ENCODE measurements at places on chromosomes 12 and 14.
A peak's percentile ranks its signal among the peaks of the same experiment; 100 is the strongest.

- DNase-seq = no peak
These were observed 76.6 kb downstream of the HSPB8 start for GRCh38 chr12:119255314-119255713.

DNA sequence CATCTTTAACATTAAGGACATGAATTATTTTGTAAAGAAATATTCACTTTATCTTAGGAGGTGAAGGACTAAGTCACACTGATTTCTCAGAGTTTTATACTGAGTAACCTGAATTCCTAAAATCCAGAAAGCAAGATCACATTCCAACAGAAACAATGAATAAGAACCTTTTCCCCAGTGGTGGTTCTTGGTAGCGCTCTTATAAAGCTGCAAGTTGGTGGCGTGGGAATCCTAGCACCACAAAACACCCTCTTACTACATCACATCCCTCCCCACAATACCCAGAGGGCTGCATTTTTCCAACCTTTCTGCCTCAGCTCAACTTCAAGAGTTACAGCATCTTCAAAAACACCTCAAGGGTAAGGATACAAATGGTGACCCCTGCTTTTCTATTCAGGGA, 44.0 kb upstream of the SMUG1 start:
- DNase-seq = no peak

GRCh38 chr12:113002155-113002554, 23.8 kb downstream of the OAS2 start:
- no peak for DNase-seq

DNA sequence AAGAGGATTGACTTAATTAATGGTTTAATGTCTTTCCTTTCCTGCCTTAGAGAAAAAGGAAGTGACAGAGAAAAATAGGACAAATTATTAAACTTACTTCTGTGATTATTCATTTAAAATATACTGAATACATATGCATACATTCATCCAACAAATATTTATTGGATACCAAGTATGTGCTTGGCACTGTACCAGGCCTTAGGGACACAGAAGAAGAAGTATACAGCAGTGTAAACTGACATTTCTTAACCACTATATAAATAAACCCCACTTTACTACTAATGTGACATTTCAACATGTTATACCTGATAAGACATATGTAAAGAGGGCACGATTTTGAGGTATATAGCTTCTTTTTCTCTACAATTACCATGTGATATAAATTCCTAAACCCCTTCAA, 53.6 kb downstream of the ERO1A start:
- DNase-seq = no peak

DNA sequence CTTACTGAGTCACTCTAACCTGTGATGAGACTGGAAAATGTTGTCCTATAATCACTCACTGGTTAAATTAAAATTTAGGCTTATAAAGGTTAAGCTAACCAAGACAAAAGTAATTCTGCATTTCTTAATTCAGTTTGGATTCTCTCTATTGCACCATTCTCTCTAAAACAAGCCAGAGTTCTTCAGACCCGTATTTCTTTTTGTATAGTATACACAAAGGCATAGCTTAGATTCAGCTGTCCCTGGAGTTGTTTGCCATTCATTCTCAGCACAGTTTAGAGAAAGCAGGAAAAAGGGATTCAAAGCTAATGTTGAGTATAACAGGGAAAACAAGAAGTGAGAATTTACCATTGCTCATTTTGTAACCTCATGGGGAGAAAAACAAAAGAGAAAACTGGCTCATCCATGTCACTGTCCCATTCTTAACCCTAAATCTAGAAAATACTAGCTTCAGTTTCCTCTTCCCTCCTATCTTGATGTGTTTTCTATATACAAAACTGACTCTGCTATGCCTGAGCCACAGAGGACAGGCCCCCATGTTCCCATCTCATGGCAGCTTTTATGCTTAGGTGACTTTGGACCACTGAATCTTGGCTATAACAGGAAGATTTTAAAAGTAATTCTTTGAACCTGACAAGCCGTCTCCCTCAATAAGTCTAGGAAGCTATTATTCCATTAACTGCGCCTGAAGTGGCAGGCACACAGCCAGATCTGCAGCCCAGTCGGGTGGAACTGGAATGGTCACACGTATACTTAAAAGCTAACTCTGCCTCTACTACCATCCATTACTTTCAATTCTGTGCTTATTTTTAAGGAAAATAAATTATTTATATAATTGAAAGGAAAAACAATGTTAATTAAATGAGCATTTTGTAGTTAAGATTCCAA, 7.0 kb downstream of the AREL1 start:
- DNase-seq = no peak

DNA sequence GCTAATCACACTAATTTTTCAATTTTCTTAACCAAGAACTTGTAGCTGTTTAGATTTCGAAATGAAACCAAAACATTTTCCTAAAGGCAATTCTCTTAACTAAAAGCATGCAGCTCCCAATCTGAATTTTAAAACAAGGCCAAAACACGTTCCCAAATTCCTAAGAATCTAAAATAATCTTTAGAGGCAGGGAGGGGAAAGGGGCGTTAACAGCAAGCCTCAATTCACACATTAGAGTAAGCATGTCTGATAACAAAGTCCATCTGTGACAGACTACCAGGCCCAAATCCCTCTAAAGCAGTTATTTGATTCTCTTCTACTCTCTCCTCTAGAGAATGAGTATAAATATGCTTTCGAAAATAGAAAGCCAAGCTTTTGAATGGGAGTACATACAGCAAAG, 754 bp downstream of the ATG14 start:
- no peak for DNase-seq

DNA sequence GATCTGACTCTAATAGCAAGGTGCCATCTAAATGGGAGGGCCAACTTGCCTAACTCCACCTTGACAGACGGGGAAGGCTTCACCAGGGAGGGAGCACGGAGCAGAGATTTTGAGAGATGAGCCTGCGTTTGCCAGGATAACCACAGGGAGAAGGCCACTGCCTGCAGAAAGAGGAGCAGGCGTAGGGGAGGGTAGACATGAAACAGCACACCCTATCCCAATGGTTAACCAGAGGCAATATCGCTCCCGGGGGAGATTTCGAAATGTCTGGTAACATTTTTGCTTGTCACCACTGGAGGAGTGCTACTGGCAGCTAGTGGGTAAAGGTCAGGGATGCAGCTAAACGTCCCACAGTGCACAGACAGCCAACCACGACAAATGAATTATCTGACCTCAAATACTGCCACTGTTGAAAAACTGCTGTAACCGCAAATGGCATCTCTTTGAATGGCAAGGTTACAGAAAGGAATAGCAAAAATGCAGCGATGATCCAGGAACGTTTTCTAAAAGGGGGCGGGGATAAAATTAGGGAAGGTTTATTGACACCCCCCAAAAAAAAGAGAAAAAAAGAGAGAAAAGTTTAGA, 126.0 kb upstream of the ATF7IP start:
- no peak for DNase-seq

DNA sequence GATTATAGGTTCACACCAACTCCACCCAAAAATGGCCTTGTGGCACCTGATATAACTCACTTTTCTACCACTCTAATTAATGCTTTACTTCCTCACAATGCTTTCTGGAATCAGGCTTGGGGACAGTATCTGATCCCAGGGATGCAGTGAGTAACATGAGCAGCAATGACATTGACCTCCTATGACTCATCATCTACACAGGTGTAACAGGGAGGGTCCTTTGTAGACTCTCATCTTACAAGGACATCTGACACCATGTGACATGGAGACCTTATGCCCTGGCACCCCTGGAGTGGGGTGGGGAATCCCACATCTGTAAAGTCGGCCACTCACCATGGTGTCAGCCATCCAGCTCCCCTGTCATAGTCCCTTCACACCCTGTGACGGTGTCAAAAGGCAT, 586.4 kb downstream of the MED13L start:
- no peak for DNase-seq

GRCh38 chr14:51644217-51644933, 7.3 kb upstream of the FRMD6 start:
- no peak for DNase-seq

GRCh38 chr12:42810006-42810405, 220.5 kb upstream of the PRICKLE1 start:
- no peak for DNase-seq

DNA sequence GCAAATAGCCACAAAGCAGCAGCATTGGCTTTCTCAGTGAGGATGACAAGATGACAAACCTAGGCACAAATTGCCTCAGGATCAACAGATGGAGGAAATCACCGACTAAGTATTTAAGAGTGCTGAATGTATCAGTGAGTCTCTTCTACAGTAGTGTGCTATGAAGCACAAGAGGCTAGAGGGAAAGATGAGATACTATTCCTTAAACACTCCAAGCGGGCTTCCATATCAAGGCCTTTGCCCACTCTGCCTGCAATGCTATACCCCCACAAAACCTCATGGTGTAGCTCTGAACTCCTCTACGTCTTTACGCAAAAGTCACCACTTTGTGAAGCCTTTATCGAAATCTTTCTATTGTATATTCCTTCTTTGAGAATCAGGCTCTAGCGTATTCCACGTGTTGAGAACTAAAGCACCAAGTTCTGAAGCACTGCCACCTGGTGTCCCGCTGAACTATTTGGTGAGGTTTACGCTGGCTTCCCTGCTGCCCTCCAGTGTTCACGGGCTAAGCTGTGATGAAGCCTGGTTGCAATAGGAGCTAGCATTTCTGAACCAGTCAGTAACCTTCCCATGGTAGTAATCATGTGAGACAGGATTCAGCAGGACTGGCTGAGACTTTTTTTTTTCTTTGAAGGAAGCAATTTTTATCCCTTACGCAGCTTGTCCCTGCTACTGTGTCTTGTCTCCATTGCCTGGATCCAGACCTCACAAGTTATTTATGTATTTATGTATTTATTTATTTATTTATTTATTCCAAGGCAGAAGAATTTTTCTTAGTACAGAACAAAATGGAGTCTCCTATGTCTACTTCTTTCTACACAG, 426.5 kb upstream of the OR4E1 start:
- DNase-seq = peak; percentile 27

DNA sequence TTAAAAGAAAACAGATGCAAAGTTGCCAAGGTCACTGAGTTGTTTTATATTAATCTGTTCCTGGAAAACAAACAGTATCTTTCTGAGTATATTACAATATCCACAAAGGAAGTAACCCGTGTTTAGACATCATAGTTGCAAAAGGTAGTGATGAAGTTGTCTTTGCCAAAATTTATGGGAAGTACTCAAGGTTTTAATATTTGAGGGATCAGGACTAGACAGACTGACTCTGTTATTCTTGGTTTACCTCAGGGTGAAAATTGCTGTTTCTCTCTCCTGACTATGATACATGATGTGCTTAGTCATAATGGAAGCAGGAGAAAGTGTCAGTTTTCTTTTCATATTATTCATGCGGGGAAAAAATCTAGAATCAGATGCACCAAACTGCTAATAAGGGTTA, 28.3 kb downstream of the TMEM233 start:
- no peak for DNase-seq

DNA sequence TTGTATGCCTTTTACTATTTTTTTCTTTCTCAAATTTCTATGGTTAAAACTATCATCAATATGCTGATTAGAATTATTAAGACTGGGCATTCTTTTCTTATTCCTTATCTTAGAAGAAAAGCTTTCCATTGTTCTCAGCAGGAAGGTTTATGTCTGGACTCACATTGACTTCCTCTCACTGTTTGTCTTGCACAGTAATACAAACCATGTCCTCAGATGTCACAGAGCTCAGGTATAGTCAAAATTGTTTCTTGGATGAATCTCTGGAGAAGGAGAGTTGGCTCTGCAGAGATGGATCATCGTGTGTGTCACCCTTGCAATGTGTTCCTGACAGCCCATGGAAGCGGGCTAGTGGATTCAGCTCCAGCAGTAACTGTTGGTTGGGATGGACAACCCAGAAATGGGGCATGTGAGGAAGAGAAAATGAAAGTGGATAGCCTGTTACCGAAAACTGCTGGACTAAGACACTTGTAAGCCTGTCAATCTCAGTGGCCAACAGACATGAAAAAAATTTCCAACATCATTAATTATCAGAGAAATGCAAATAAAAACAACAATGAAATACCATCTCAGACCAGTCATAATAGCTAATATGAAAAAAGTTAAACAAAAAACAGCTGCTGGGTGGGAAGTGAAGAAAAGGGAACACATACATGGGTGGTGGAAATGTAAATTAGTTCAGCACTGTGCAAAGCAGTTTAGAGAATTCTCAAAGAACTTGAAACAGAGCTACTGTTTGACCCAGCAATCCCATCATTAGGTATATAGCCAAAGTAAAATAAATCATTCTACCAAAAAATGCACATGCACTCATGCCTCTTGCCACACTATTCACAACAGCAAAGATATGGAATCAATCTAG, 967.8 kb downstream of the TMEM121 start:
- no peak for DNase-seq

- DNase-seq = no peak
These were observed 344.2 kb upstream of the RGS6 start for GRCh38 chr14:71588028-71588427.

DNA sequence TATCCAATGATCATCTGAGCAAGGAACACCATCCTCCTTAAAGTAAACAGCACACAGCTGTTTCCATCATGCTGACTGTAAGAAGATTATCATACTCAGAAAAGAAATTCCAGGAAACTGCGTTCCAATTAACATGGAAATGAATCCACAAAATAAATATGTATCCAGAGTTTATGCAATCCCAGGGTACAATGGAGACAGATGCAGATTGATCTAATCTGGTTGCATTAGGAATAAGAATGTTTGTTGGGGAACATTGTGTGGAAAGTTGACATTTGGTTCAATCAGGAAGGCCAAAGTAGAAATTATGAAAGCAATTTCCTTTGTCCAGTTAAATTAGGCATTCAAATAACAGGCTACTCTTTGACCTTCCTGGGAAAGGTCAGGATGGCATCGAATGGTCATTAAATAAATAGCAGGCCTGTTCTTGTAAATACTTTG, 236.9 kb upstream of the AMIGO2 start:
- no peak for DNase-seq

GRCh38 chr14:64680714-64681065, 23.5 kb upstream of the PLEKHG3 start:
- DNase-seq = no peak

DNA sequence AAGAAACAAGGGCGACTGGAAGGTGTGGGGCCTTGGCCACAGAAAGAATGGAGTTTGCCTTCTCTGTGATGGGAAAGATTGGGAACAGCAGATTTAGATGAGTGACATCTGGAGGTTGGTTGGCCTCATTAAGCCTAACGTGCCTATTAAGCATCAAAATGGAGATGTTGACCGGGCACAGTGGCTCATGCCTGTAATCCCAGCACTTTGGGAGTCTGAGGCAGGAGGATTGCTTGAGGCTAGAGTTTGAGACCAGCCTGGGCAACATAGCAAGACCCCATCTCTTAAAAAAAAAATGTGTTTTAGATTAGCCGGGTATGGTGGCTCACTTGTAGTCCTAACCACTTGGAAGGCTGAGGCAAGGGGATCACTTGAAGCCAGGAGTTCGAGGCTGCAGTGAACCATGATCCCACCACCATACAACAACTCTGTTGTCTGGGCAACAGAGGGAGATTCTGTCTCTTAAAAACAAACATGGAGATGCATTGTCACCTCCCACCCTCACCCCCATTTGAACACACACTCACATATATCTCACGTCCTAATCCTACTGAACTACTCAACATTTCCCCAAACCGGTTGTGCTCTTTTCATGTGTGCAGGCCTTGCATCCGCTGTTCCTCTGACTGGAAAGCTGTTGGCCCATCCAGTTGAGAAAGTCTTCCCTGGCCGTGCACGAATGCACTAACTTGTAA, 172.1 kb downstream of the ETV6 start:
- no peak for DNase-seq

Data from stimulated activated CD8-positive, alpha-beta memory T cell treated with anti-CD3 and anti-CD28 coated beads, Interleukin-7, amount 100 ng/mL, for 4 hours (primary cell).